ENCODE measurements at places on chromosomes 16 and 17. TPM values are rescaled to one million over a fixed set of nuclear protein-coding genes. Genes with fewer than 3 reads are reported as not detected.

DNA sequence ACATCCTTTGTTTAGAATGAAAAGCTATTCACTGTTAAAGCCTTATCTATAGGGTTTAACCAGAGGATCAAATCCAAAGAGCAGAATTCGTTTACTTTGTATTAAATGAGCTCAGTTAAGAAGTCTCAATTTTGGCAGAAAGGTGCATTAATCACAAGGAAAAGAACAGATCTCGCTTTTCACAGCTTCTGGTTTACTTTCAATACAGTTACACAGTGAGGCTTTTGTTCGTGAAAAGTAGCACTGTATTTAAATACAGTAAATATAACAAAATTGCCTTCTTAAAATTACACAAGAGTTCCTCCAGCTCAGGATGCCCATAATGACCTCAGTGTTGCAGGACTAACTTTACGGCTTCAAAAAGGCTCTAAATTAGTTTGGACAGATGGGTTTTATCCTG, 669.1 kb upstream of the SALL1 start:
- no peak for DNase-seq

- peak; percentile 60 for DNase-seq
Measured at GRCh38 chr17:38879878-38880665, 10.2 kb downstream of the LASP1 start.

GRCh38 chr17:29069526-29070041, 26.6 kb downstream of the PIPOX start:
- DNase-seq, result no peak

DNA sequence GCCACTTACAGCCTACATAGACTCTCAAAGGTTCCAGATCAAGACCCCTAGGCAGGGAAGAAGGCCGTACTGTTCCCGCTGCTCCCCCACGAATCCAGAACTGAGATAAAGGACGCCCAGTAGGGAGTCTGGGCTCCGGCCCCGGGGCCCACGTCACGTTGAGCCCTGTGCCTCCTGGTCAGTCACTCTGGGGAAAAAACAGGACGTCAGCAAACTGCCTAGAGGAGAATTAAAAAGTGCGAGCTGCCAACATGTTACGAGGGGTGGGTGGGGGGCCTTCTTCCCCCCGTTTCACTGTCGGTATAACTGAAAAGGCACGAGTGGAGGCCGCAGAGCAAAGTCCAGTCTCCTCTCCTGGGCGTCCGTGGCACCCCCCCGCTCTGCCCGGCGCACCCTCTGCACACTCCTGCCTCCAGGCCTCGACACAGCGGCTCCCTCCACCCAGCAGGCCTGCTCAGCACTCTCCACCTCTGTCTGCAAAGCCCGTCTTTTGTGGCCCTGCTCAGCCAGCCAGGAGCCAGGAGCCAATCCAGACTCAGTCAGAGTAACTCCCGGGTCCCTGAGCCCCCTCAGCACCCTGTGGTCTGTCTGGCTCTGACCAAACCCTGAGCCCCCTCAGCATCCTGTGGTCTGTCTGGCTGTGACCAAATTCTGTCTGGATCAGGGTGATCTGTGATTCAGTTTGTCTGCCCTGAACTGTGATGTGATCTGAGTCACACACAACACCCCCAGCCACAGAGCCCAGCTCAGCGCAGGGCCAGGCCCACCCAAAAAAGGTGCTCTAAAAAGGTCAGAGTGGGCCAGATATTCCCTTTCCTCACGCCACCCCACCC, 6.2 kb downstream of the ITGAE start:
- no peak for DNase-seq

GRCh38 chr16:80065541-80065940, 465.0 kb upstream of the MAF start:
- DNase-seq, result no peak

DNA sequence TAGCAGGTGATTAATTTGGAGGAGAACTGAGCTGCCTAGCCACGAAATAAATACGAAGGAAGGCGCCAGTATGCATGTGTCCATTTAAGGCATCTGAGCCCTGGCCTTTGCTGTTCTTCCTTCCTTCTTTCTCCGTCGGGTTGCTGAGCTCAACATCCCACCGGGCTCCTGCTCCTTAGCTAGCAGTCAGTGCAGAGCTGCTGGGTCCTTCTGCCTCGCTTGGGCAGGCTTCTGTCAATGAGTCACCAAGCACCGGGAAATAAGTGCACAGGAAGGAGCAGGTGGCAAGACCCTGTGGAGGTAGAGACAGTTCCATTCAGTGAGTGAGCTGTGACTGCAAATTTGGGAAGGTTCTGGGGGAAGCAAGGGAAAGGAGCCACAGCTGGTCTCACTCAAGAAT, 120.7 kb downstream of the CCDC182 start:
- DNase-seq, result no peak

DNA sequence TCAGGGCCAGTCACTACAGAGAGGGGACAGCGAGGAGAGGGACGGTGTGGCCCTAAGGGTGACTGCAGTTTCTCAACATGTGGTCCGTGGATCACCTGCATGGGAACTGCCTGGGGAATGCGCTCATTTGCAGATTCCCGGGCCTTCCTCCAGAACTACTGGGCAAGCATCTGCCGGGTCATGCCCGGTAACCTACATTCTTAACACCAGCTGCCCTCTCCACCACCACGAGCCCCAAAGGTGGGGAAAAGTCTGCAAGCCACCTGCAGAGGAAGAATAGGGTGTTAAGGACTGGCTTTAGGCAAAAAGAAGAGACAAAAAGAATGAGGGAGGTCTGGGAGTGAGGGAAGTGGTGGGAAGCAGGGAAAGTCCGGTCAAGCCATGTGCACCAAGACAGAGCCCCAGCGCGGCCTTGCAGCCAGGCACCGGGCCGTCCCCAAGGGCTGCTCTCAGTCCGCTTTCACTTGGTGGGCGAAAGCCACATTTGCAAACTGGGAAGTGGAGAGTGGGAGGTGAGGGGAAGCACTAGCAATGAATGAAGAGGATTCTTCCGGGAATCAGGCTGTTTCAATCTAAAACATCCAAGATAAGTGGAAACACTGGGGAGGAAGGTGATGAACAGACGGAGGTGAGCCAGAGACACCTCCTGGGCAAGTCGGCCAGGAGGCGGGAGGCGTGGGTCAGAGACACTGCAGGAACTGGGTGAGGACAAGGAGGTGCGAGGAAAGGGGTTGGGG, 70.3 kb downstream of the N4BP1 start:
- DNase-seq, result no peak

- no peak for DNase-seq
Measured at GRCh38 chr17:77890771-77891170, 67.7 kb upstream of the TNRC6C start.

GRCh38 chr17:79595921-79596320, 14.9 kb downstream of the RBFOX3 start:
- DNase-seq, result no peak

DNA sequence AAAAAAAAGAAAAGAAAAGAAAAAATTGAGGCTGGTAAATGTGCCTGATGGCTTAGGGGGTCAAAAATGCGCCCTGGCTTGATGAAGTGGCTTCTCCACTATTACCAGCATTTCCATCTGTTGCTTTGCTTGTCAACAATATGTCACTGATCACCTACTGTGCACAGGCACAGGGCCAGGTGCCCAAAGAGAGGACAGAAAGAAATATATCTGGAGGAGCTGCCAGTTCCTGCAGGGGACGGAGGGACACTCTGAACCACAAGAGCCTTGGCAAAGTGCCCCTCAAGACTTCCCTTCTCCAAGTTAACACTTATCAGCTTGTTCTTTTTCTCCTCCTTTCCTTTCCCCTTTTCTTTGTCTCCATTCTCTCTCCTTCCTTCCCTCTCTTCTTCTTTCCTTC, 34.7 kb downstream of the GINS3 start:
- no peak for DNase-seq

DNA sequence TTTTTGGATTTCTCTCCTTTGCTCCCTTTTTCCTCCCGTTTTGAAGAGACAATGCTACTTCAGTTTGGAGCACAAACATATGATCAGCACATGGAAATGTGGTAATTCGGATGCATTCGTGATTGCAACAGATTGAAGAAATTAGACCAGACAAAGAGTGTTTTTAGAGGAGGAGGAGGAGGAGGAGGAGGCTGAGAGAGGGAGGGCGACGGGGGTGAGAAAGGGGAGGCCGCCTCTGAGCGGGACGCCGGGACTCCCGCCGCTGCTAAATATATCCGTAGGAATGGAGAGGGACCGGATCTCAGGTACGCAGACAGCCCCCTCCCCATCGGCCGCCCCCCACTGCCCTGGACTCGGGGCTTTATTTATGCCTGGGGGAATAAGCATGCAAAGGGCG, 179.3 kb downstream of the SEC14L1 start:
- no peak for DNase-seq

GRCh38 chr17:31392856-31393748, 1.6 kb downstream of the RAB11FIP4 start:
- DNase-seq, result no peak

DNA sequence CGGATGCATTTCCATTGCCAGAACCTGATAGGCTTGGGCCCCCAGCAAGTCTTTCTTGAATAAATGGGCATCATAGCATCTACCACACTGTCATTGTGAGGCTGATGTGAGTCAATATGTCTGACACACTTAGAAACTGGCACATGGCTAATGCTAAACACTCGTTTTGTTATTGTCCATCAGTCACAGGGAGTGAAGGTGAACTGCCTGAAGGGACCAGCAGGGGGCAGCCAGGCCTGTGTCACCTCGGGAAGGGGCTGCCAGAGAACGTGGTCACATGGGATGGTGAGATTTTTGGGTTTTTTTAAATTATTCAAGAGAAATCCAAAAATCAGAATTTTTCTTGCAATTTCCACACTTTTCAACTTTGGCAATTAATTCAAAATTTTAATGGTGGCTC, 831 bp upstream of the RCVRN start:
- peak; percentile 63 for DNase-seq

- no peak for DNase-seq
Measured at GRCh38 chr16:89345642-89346150, 128.2 kb downstream of the ZNF778 start.

DNA sequence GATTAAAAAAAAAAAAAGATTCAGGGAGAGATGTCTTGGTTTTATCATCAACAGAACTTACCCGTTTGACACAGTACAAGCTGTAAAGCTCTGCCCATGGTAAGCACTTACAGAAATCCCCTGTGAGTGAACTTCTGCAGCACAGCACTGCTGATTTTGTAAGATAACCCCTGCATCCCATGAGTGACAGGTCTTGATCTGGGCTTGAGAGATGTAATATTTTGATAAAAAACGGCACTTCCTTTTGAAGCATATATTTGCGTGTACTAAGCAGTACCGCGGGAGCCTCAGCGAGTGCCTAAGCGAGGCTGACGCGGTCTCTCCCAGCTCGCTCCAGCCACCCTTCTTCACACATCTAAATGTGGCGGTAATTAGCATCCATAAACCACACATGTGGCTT, 50.5 kb downstream of the IKZF3 start:
- no peak for DNase-seq

GRCh38 chr17:40219594-40220338, 662 bp downstream of the WIPF2 start:
- no peak for DNase-seq

GRCh38 chr17:16150251-16150856, 65.0 kb downstream of the NCOR1 start:
- DNase-seq, result no peak

- peak; percentile 61 for DNase-seq
Measured at GRCh38 chr16:546909-547770, 13.1 kb upstream of the PRR35 start.

DNA sequence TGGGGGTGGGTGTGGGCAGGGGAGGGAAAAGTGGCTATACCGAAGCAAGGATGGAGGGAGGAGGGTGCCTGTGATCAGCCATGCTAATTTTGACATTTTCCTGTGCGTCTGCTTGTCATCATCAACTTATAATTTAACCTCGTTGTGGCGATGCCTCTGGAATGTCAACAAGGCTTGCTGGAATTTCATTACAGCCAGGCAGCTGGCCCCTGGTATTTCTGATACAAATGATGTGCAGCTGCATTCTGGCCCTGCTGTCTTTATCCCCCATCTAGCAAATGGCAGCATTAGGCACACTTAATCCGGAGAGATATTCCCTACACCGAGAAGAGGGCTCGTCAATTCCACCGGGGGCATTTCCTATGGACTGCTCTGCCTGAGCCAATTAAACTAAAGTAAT, 278.3 kb upstream of the CCL2 start:
- DNase-seq, result no peak

DNA sequence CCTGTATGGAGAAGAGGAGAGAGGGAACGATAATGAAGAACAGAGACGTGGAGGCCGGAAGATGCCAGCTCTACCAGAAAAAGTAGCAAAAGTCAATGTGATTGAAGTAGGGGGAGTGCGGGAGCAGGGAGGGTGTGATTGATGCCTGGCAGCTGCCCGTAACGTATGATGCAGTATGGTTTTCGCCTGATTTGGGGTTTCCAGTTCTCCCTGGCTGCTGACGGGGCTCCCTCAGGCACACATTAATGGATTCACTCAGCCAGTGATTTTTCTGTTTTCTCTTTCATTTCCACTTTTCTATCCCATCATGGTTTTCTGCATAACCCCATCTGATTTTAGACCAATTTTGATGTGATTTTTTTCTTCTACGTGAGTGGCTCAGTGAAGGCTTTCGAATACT, 62.1 kb downstream of the PRKCA start:
- DNase-seq, result no peak

Gene DHRS7C
- total RNA-seq, result 0.31 TPM

Gene ACSM3
- total RNA-seq, result 10.3 TPM

Gene RASD1
- total RNA-seq, result 0.31 TPM

Gene KLHL10
- total RNA-seq, result not detected

Gene SLC6A2
- not detected for total RNA-seq

Gene GAST
- not detected for total RNA-seq

Gene DPEP3
- total RNA-seq, result not detected

Gene ENPP7
- total RNA-seq, result not detected

Gene SHBG
- 0.95 TPM for total RNA-seq

Gene SULT1A1
- 5.3 TPM for total RNA-seq

Gene TAT
- not detected for total RNA-seq

Gene UTS2R
- total RNA-seq, result not detected

Gene PSMC3IP
- total RNA-seq, result 8.0 TPM

All from endothelial cell (in vitro differentiated cells).